ENCODE measurements at places on chromosomes 6 and 20.

DNA sequence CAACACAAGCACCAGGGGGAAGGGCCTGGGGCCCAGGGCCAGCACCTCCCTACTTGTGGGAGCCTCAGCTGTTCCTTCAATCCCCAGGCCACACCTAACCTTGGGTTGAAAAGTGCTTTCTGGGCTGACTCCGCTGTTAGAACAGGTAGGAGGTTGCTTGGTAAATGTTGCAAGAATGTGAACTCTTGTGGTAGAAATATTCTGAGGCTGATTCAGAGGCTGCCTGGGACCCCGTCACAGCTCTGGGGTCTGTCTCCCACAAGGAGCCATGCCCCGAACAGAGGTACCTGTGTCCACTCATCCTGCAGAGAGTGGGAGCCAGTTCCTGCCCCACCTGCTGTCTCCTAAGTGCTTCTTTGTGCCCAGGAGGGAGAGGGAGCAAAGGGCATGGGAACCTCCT, 14.4 kb upstream of the MAS1L start:
- H3K27ac ChIP-seq = peak overlapping the region; percentile 78
- no peaks in the 10 kb centered on the region for H3K27me3 ChIP-seq
- no peak for DNase-seq
- no peaks in the 10 kb centered on the region for H3K36me3 ChIP-seq
- no peak overlapping the region for H3K4me3 ChIP-seq

GRCh38 chr6:1558388-1558787, 51.3 kb upstream of the FOXC1 start:
- no peak overlapping the region for H3K4me3 ChIP-seq
- no peak overlapping the region for H3K27ac ChIP-seq
- H3K27me3 ChIP-seq = no peaks in the 10 kb centered on the region
- no peaks in the 10 kb centered on the region for H3K36me3 ChIP-seq
- DNase-seq = no peak
- H3K4me1 ChIP-seq = no peaks in the 10 kb centered on the region

DNA sequence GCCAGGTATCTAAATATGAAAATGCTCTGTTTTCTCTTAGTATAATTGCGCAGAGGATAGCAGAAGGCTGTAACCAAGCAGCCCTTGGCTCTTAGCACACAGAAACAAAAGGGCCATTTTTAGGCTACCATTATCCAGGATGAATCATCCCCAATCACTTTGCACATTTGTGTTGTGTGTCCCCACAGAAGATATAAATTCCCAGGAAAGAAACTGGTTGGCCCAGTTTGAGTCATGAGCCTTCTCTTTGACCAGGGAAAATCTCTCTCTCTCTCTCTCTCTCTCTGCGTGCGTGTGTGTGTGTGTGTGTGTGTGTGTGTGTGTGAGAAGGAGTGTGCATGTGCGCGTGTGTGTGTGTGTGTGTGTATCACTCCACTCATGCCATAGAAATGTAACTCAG, 178.5 kb downstream of the FRK start:
- no peaks in the 10 kb centered on the region for H3K36me3 ChIP-seq
- H3K4me1 ChIP-seq = no peaks in the 10 kb centered on the region
- DNase-seq = no peak

DNA sequence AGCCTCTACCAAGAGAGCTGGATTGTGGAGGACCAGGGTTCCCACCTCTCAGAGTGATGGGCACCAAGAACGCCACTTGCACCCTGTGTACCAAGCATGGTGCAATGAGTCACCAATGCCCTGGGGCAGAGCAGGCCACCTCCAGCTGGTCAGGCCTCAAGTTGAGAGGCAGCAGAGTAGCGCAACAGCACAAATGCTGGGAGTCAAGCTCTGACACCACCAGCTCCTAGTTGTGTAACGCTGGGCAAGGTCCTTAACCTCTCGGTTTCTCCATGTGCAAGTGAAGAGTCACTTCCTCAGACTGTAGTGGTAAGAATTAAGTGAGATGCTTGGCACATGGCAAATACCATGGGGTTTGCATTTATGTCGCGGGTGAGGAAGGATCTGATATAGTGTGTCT, 25.6 kb downstream of the GFOD1 start:
- peaks cover 31% of the 10 kb centered on the region for H3K4me1 ChIP-seq
- no peak overlapping the region for H3K4me3 ChIP-seq
- no peaks in the 10 kb centered on the region for H3K36me3 ChIP-seq
- no peaks in the 10 kb centered on the region for H3K27me3 ChIP-seq

DNA sequence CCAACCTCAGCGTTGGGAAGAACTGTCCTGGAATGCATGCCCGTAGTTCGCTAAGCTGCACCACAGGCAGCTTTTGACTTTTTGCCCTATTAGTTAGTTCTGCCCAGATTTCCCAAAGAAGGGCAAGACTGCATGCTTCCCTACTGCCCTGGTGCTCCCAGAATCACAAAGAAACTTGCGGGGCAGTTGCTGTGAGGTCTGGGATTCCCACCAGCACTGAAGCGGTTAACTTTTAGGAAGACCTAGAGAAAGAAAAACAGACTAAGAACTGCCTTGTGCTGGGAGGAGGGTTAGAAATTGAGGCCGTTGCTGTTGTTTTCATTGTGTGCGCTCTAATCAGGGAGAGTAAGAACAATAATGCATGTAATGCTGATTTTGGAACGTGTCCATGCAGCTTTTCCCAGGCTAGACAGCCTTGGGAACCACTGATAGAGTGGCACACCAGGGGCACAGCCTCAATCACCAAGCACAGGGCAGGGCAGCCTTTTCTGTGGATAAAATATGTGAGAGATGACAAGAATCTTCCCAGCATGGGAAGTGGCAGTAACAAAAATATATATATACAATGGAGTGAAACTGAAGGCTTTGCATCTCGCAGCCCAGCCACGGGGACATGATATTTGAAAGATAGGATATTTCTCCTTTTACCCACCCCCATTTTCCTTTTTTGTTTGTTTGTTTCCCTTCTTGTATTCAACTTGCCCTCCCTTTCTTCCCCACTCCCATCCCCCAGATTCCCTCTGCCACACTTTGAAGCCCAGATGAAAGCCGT, 137.7 kb upstream of the HEY2 start:
- H3K27ac ChIP-seq = peak overlapping the region; percentile 44
- H3K4me1 ChIP-seq = peaks cover 13% of the 10 kb centered on the region
- H3K27me3 ChIP-seq = no peaks in the 10 kb centered on the region

Data from astrocyte (in vitro differentiated cells and primary cell).